ENCODE measurements at places on chromosomes 11 and 22.

GRCh38 chr11:117945047-117945810 lies 16.0 kb upstream of the TMPRSS13 start:
- DNase-seq = no peak

DNA sequence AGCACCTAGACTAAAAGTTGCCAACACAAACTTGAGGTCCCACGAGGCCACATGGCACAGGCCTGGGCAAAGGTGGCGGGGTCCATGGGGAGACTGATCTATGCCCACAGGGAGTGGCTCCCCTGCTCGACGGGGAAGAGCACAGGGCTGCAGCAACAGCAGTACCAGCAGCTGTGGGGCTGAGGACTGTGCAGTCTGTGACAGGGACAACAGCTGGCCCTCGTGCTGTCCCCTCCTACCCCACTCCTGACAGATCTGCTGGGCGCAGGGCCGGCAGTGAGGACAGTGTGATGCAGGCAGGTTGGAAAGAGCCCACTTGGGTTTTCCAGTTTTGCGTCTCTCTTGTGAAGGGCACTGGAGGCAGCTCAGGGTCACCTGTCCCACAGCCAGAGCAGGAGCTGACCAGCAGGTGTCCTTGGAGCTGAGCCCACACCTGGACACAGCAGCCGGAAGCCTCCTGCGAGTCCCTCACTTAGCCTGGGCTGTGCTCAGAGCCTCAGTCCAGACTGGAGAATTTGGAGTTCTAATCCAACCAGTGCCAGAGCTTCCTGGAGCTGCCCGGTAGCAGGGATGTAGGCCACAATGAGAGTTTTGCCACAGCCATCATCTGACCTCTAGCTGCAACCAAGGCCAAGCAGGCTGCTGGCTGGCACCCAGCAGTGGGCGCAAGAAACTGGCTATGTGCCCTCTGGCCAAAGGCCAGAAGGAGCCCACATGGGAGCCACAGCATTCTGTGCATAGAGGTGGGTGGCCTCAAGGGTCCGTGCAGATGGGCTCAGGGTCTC lies 3.6 kb upstream of the GAS2L1 start:
- DNase-seq = no peak

GRCh38 chr11:112861356-112861755 lies 99.9 kb upstream of the NCAM1 start:
- DNase-seq = no peak

DNA sequence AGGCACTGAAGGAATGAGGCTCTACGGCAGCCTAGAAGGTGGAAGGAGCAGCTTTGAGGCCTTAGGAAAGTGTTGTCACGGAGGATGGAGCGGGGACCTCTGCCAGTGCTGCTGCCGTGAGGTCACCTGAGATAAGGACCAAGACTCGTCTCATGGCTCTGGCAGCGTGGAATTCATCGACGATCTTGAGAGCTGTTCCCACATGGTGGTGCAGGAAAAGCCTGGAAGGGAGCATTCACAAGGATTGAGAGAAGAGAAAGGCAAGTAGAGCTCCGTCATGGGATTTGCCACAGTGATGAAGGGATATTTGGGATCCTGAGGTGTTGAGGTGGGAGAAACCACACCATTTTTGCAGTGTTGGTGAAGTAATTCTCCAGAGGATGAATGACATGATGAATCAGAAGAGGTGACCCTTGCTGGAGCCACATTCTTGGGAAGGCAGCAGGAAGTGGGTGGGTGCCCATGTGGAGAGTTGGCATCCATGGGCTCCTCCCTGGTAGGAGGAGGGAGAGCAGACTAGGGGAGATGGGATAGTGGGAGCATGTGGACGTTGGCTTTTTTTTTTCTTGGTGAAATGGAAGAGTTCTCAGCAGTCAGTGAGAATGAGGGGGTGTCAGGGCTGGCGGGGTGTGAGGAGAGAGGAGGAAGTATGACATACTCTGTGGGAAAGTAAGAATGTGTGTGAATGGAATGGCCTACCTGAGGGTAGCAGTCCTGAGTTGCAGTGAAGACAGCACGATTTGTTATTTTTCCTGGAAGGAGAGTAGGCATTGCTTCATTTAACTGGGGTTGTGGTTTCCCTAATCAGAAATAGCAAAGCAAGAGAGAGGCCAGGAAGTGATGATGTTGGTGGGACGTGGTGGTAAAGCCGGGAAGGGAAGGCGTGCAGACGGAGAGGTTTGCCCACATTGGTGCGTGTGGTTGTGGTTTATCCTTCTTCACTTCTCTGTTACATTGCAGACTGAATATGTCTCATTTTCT lies 11.1 kb downstream of the PPP6R3 start:
- DNase-seq = no peak

DNA sequence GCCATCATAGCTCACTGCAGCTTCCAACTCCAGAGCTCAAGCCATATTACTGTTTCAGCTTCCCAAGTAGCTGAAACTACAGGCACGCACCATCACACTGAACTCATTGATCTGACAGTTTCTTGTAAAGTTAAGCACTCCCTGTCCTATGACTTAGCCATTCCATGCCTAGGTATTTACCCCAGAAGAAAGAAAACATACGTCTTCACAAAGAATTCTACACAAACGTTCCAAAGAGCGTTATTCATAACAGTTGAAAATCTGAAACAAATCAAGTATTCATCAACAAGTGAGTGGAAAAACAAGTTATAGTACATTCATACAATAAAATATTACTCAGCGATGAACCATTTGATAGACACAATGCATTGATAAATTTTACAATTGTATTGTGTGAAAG lies 7.8 kb upstream of the NLRP10 start:
- DNase-seq = no peak

- DNase-seq = no peak
Measured at GRCh38 chr11:255176-255575, 18.4 kb downstream of the PSMD13 start.

- DNase-seq = peak; percentile 82
Measured at GRCh38 chr11:113715882-113716625, 9.9 kb upstream of the TMPRSS5 start.

GRCh38 chr22:28918550-28919271 lies 35.3 kb downstream of the ZNRF3 start:
- DNase-seq = peak; percentile 8

DNA sequence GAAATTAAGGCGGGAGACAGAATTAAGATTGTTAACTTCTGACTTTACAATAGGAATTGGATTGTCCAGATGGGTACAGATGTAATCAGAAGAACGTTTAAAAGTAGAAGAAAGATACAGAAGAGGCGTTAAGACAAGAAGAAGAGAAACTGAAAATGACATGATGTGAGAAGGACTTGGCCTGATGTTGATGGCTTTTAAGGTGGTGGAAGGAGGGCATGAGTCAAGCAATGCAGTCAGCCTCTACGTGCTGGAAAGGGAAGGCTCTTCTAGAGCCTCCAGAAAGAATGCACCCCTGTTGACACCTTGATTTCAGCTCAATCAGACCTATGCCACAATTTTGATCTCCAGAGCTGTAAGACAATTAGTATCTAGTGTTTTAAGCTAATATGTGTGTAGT lies 466.9 kb upstream of the LRRC4C start:
- no peak for DNase-seq

GRCh38 chr11:134921938-134922337 lies 509.9 kb upstream of the B3GAT1 start:
- DNase-seq = no peak

DNA sequence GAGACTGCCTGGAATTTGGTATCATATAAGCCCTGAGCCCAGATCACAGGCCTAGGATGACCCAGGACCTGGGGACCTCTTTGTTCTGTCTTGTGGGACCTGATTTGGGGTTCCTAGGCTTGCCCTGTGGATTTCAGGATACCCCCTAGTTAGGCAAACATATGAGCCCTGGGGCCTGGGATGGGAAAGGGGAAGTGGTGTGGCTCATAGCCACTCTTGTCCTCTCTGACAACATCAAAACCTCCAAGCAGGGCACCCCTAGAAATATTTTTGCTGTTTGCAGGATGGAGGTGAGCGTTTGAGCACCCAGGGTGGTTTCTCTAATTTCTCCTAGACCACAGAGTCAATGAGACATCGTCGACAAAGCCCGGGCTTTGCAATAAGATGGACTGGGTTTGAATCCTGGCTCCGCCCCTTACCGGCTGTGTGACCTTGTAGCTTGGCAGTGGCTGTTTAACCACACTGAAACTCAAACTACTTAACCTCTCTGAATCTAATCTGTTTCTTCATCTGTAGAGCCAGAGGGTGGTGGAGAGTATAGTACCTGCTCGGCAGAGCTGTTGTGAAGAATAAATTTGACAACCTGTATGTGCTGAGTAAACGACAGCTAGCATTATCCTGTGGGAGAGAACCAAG lies 5.3 kb upstream of the LRRC10B start:
- no peak for DNase-seq

DNA sequence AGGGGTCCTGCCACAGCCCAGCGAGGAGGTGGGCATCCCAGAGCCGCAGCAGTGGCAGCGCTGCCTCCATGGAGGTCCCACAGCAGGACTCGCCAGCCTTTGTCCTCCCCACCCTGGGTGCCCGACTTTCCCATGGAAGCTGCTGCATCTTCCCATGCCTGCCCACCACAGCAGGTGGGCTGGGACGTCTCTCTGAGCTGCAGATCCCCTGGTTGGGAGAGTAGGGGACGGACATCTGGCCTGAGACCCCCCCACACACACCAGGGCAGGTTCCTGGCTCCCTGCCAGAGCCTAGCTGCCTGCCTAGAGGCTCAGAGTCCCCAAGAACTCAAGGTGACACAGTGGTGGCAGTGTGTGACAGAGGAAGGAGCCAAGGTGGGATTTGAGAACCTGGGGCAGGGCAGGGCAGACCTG lies 21.5 kb upstream of the PRR5 start:
- no peak for DNase-seq

DNA sequence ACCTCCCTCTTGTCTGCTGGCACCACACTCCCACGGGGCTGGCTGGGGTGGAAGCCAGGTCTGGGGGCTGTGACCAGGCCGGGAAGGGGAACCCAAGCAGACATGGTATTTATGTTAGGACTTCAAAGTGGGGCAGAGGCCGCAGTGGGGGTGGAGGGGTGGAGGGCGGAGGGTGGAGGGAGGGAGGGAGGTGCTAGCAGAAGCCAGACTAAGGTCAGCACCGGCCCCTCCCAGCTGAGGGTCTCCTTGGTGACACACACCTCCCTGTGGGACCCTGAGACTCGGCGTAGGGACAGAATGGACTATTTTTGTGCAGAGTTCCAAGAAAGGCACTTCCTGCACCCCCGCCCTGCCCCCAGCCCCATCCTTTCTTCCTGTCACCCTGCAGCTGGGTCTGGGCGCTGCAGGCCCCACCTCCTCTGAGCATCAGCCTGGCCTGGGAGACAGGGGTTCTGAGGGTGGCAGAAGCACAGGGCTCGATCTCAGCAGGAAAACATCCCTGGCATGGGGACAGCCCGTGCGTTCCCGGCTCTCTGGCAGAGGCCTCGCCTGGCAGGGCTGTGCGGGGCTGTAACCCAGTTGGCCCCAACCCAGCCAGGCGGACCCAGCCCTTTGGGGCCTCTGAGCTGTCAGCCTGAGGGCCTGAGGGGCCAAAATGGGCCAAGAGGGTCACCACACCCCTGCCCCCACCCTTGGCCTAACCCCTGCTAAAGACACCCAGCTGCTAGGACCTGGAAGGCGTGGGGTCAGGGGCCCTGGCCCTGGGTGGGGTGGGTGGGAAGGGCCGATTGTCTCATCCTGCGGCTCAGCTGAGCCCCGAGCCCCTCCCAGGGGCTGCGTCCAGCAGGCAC lies 9.6 kb upstream of the CD248 start:
- DNase-seq = no peak

- no peak for DNase-seq
Measured at GRCh38 chr22:35678836-35679235, 30.6 kb downstream of the APOL6 start.

DNA sequence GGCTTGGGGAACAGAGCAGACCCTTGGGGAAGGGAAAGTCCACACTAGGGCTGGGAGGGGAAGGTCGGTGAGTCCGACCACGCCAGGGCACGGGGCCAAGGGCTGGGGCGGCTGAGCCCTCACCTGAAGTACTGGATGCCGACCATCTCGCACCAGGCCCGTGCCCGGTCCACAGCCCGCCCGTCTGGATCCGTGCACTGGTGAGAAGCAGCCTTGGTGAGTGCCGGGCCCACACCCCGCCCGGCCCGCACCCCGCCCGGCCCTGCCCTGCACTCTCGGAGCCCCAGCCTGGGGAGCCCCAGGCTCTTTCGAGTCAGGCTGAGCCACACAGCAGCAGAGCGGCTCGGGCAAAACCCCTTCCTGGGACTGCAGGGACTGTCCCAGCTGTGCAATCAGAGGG lies 1.9 kb upstream of the BAIAP2L2 start:
- no peak for DNase-seq

DNA sequence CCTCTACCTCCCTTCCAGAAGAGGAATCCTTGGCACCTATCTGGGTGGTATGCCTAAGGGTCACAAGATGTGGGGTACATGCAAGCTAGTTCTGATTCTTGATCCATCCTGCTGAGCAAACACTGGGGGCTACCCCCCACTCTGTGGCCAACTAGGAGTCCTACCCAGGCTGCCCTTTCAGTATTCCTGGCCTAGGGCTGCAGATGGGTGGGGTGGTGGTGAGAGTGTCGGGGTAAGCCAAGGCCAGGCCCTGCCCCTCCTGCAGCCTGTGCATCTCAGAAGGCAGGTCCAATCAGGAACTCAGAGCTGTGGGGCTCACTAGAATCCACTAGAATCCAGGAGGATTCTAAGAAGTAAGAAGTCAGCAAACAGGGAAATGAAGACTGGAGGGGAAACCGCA lies 10.9 kb downstream of the SSH3 start:
- no peak for DNase-seq

DNA sequence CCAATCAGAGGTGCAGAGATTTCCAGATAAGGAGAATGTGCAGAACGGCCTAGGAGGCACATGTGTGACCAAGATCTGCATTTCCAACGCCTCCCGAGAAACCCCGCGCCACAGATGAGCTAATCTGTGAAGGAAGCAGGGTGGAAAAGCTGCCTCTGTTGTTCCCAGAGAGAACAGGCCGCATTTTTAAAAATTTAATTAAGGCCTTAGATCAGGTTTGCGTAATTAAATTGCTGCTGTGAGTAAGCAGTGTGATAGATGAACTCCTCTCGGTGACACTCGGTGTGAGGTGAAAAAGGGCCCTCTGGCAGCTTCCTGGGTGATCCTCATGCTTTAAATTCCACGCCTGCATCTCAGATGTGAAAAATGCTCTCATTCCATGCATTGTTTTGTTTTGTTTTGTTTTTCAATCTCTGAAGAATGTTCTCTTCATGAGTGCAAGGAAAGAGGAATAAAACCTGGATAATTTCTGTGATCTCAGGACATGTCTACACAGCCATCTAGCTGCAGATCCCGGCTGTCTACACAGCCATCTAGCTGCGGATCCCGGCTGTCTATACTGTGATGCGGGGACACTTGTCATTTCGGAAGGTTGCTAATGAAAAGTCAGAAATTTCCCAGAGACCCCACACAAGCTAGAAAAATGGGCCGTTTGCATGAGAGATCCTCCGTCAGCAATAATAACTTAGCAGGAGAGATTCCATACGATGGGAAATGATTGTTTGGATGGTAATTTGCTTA lies 1398.9 kb downstream of the BRD1 start:
- no peak for DNase-seq

DNA sequence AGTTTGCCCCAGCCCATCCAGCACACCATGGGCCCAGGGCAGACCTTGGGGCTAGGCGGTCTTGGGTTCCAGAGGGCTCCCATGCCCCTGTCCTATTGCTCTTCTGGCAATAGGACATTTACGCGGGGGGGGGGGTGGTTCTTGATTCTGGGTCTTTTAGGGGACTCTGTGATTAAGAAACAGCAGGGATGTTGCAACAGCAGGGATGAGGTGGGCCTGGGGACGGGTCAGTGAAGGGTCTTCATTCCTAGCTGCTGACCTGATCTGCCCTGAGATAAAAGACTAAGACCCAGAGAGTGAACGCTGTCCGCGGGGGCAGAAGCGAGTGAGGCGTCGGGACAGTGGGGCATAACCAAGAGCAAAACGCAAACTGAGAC lies 418 bp upstream of the ADAMTS15 start:
- DNase-seq = no peak

GRCh38 chr11:31443802-31444201 lies 65.6 kb downstream of the IMMP1L start:
- DNase-seq = no peak
